Suprapubic skin (tissue), 4 donors: ENCODE measurements at places on chromosomes 7 and 10. TPM values are rescaled to one million over a fixed set of nuclear protein-coding genes. Genes with fewer than 3 reads are reported as not detected.

The BUD23 gene
- total RNA-seq, result 51.8 TPM

The TRIM24 gene
- total RNA-seq, result 20.8 TPM

The DNAJC12 gene
- not detected for total RNA-seq

The EIF5AL1 gene
- total RNA-seq, result 0.47 TPM

The SGMS1 gene
- total RNA-seq, result 139 TPM

The HYAL4 gene
- 2.8 TPM for total RNA-seq

The ADK gene
- total RNA-seq, result 33.0 TPM

The GCK gene
- not detected for total RNA-seq

The NPM3 gene
- total RNA-seq, result 13.3 TPM

The FEZF1 gene
- total RNA-seq, result not detected

The CYP3A7 gene
- 0.49 TPM for total RNA-seq

The RNF32 gene
- not detected for total RNA-seq

The EIF3B gene
- total RNA-seq, result 142 TPM

The PLCE1 gene
- total RNA-seq, result 2.8 TPM

The ELAPOR2 gene
- 6.3 TPM for total RNA-seq

The PTPRZ1 gene
- total RNA-seq, result 88.0 TPM

The FOXP2 gene
- 22.7 TPM for total RNA-seq

The FGFBP3 gene
- total RNA-seq, result 1.0 TPM

The SPDYE16 gene
- total RNA-seq, result not detected

The CYP3A4 gene
- total RNA-seq, result 2.3 TPM

The HECW1 gene
- total RNA-seq, result not detected

The TWIST1 gene
- 10.3 TPM for total RNA-seq

The ASB15 gene
- not detected for total RNA-seq

The ADAM12 gene
- 0.19 TPM for total RNA-seq

The CPED1 gene
- total RNA-seq, result 5.6 TPM

The GBX1 gene
- not detected for total RNA-seq

The TEX36 gene
- not detected for total RNA-seq

The UCMA gene
- not detected for total RNA-seq

The ACADSB gene
- total RNA-seq, result 29.2 TPM

The MICU1 gene
- total RNA-seq, result 37.6 TPM

The CHST15 gene
- 59.1 TPM for total RNA-seq

The ANKRD1 gene
- 0.30 TPM for total RNA-seq

The TMEM196 gene
- not detected for total RNA-seq

The HOXA1 gene
- 2.5 TPM for total RNA-seq

The HOXA11 gene
- not detected for total RNA-seq
